ENCODE measurements at places on chromosomes 13 and 19.

DNA sequence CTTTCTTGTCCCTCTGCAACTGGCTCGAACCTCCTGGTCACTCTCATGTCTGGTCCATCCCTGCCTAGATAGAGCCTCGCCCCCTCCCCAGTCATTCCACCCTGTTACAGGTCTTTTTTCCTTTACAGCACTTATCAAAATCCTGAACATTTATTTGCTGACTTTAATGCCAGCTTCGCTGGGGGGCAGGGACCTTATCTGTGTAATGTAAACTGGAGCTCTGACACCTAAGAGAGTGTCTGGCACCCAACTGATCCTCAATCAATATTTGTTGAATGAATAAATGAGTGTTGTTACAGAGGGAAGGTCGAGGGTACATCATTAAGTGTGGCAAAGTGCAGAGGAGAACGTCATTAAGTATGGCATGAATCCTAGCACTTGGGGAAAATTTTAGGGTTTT lies 16.7 kb downstream of the FAAP24 start:
- no peak for DNase-seq

GRCh38 chr13:87128491-87128890 lies 542.7 kb upstream of the SLITRK5 start:
- no peak for DNase-seq

GRCh38 chr13:48680756-48681392 lies 27.1 kb downstream of the CYSLTR2 start:
- no peak for DNase-seq

DNA sequence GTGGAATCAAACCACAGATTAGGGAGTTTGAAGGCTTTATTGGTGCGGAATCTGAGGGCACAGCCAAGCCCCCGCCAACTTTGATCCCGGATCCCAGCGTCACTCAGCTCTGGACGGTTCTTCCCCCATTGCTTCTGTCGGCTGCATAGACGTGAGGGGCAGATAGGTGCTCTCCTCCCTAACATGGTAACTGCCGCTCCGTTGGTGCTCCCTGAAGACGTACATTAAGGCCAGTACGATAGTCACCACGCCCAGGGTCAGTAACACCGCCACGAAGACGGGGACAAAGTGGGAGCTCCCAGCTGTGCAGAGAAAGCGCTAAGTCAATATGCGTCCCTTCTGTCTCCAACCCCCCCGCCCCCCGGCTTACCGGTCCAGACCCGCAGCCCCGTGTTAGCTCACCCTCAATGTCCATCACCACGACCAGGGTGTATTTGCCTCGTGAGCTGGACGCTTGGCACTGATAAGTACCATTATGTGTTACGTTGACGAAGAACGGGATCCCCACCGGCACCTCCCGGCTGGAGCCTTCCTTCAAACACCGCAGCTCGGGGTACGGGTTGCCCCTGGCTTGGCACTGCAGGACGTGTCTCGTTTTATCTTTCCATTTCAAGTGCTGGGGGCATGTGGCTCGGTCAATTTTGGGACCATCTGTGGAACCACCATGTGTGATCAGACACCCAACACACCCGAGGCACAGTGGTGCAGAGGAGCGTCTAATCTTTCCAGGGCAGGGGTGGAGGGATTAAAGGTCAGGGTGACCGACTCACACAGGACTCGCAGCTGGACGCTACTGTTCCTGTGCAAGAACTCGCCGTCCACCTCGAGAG lies 644 bp upstream of the RAVER1 start:
- DNase-seq, result no peak

DNA sequence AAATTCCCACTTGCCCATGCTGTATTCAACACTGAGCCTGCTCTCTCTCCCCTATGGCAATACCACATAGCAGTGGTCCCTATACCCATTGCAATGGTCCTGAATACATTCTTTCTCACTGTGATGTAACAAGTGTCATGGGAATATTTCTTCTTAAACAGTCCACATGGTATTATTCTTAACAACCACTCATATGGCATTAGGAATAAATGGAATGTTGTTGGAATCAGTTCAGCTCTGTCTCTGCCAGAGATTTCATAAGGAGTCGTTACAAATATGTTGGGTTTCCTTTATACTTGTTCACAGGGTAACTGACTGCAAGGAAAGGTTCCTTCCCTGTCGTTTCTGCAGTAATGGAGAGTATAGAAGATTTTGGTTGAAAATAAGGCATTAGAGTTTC lies 128.3 kb upstream of the SPATA13 start:
- no peak for DNase-seq

GRCh38 chr19:32859591-32859990 lies 10.0 kb downstream of the SLC7A9 start:
- DNase-seq, result no peak

- DNase-seq, result no peak
These were observed 29.0 kb downstream of the CKM start for GRCh38 chr19:45293682-45294081.

DNA sequence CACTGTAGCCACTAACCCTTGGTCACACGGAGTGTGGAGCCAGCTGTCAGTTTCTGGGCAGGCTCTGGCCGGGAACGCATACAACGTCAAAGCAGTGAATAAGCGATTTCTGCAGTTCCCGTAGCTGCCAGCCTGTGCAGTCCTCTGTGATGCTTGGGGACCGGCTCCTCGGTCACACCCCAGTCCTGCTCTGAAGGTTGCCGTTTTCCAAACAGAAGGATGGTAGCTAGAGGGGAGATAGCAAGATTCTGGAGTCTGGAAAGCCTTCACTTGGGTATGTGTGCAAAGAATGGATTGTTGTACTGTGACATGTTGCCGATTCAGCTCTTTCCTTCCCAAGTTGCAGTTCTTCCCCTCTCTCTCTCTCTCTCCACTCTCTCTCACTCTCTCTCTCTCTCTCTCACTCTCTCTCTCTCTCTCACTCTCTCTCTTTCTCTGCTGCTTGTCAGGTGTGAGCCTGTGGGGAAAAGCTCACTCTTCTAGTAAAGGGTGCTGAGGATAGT lies 38.7 kb upstream of the C1QTNF9 start:
- DNase-seq, result no peak

DNA sequence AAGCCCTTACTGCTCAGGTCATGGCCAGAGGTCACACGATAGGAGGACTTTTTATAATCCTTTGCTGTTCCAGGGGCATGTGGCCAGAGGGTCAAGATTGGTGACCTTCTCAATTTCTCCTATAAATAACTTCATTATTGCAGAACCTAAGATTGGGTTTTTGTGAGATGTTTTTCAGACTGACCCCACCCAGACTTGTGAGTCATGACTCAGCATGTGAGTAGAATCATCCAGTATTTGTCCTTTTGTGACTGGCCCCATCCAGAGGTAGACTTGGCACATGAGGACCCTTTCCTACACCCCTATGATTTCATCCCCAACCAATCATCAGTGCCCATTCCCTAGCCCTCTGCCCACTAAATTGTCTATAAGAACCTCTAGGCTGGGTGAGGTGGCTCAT lies 84.5 kb upstream of the ABCC4 start:
- DNase-seq, result no peak

GRCh38 chr13:32736648-32737047 lies 150.4 kb downstream of the PDS5B start:
- DNase-seq, result no peak

- DNase-seq, result no peak
These were observed 6.9 kb upstream of the OVOL3 start for GRCh38 chr19:36103842-36104552.

DNA sequence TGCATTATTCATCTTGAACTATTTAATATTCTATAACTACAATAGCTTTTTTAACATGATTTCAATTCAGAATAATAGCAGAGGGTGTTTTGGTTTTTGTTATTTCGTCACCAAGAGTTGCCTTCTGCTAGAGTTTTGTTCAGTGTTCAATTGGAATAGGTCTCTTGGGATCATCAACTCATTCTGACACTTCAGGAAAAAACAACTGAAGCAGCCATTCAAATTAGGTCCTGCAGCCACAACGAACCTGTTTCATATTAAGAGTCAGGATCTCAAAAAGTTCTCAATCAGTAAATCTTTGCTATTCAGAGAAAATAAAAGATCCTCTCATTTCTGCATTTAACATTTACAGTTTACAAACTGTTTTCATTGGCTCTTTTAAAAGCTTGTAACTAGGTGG lies 2.4 kb upstream of the CHAMP1 start:
- peak; percentile 41 for DNase-seq

DNA sequence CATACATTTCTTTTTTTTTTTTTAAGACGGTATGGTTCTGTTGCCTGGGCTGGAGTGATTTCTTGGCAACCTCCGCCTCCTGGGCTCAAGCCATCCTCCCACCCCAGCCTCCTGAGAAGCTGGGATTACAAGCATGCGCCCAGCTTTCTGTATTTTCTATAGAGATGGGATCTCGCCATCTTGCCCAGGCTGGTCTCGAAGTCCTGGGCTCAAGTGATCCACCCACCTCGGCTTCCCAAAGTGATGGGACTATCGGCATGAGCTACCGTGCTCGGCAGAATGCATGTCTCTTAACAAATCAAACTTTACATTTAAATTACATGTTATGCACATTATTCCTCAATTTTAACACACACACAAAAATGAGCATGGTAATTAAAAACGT lies 1.2 kb downstream of the NDUFA13 start:
- DNase-seq, result no peak

- no peak for DNase-seq
These were observed 816 bp downstream of the RPS28 start for GRCh38 chr19:8321986-8322637.

DNA sequence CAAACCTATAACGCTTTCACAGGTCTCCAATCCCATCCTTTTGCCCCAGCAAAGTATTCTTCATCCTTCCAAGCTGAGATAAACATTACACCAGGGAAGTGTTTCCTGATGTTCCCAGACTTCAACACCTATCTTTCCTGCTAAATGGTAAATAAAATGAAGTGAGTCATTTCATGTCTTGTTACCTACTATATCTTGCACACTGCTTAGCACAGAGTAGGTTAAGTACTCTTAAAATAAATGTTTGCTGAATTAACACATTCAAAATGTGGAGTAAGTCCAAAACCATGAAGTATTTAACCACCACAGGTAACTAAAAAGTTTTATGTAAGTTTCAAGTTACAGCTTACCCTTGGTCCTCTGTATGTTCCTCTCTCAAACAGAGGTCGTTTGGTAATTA lies 3.4 kb downstream of the RBM26 start:
- no peak for DNase-seq

DNA sequence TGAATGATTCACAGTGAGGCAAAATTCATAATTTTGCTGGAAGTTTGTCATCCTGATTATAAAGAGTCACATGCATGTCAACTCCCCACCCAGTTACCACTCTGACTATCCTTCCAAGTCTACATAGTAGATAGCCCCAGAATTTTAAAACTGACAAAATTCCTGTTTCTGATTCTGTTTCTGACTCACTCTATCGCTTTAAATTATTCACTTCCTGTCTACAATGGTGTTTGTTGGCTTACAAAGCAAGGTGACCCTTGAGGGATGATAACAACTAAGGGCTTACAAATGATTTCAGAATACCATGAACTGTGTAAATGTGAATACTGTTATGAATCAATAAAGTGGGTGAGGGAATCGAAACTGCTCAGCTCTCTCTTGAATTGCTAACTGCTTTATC lies 98.7 kb upstream of the KL start:
- DNase-seq, result no peak

GRCh38 chr13:18995259-18995873 lies 186.3 kb downstream of the TUBA3C start:
- no peak for DNase-seq

DNA sequence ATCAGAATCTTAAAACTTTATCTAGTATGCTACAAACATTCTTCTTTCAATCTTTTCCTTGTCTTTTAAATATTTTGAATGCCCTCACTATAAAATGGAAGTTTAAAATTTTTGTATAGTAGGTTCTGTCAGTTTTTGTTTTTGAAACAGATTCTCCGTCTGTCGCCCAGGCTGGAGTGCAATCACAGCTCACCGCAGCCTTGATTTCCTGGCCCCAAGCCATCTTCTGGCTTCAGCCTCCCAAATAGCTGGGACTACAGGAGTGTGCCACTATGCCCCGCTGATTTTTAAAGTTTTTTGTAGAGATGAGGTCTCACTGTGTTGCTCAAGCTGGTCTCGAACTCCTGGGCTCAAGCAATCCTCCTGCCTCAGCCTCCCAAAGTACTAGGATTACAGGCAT lies 20.7 kb downstream of the PHF11 start:
- DNase-seq, result no peak

DNA sequence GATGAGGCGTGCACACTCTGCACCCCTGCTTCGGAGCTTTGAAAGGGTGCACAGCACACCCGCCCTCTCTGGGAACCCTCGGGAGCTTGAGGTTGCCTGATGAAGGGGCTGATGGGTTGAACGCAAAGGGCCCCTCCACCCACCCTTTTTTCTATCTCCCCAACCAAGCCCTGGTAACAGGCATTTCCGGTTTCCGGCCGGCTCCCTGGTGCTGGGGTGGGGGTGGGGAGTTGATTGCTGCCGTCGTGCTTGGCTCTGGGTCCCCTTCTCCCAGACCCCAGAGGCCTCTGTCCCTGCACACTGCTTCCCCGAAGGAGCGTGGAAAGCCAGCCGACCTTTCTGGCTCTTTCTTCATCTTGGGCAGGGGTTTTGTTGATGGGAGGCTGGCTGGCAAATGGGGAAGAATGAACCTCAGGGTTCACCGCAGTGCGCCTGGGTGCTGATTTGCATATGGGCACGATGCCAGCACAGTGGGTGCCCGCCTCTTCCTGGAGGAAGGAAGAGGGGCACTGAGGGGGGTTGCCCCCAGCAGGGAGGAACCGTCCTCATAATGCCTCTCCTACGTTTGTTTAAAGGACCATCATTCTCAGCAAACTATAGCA lies 29.1 kb downstream of the VAV1 start:
- peak; percentile 80 for DNase-seq

DNA sequence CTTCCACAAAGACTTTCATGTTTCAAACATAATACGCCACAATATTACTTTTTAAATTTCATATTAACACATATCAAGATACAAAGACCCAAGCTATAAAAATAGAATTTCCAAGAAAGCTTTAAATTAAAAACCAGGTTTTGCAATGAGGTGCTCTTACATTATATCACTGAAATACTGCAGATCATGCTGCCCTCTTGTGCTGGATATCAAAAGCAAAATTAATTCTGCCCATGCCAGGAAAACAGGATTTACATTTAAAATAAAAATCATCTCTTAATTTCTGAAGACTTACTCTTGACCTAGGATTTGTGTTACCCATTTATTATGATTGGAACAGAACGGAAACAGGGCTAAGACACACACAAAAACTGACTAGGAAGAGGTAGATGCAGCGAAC lies 145.0 kb downstream of the ABCC4 start:
- DNase-seq, result no peak

- no peak for DNase-seq
These were observed 91.1 kb downstream of the STOML3 start for GRCh38 chr13:38899571-38899970.

GRCh38 chr13:50617134-50617721 lies 226.3 kb downstream of the DLEU7 start:
- DNase-seq, result no peak

GRCh38 chr13:79936368-79937136 lies 404.4 kb downstream of the SPRY2 start:
- no peak for DNase-seq

- DNase-seq, result no peak
These were observed 347.9 kb downstream of the EFNB2 start for GRCh38 chr13:106187501-106188095.

- DNase-seq, result no peak
These were observed 26.4 kb upstream of the OLFM2 start for GRCh38 chr19:9962623-9963290.
